ENCODE measurements at places on chromosomes 3 and 15. TPM values are rescaled to one million over a fixed set of nuclear protein-coding genes. Genes with fewer than 3 reads are reported as not detected.

DNA sequence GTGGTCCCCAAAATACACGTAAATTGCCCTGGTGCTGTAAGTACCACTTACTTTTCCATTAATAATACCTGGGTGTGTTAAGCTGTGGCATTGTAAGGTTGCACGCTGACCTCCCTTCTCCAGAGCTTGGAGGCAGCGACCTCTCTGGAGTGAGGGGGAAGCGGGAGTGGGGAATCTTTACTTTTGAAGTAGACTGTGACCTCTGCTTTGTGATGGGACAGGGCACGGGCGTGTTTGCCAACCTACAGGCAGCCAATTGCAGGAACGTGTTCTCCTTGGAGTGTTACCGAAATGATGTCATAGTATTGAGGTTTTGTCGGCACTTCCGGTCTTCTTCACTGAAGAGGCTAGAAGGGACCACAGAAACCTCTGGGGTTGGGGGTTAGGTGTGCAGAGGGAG lies 227.3 kb upstream of the C2CD4B start:
- no peak for DNase-seq

GRCh38 chr3:129559565-129560079 lies 16.6 kb downstream of the H1-8 start:
- DNase-seq: no peak

DNA sequence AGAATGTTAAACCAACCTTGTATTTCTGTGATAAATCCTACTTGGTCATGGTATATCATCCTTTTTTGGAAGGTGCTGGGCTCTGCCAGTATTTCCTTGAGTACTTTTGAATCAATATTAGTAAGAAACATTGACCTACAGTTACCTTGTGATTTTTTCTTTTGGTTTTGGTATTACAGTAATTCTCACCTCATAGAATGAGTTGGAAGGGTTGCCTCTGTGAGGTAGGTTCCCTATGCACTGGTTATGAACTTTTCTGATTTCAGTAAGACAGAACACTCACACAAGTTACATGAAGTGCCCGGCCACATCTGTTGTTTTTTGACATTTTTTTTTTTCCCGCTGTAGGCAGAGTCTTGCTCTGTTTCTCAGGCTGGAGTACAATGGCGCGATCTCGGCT lies 20.0 kb downstream of the PCCB start:
- DNase-seq: no peak

DNA sequence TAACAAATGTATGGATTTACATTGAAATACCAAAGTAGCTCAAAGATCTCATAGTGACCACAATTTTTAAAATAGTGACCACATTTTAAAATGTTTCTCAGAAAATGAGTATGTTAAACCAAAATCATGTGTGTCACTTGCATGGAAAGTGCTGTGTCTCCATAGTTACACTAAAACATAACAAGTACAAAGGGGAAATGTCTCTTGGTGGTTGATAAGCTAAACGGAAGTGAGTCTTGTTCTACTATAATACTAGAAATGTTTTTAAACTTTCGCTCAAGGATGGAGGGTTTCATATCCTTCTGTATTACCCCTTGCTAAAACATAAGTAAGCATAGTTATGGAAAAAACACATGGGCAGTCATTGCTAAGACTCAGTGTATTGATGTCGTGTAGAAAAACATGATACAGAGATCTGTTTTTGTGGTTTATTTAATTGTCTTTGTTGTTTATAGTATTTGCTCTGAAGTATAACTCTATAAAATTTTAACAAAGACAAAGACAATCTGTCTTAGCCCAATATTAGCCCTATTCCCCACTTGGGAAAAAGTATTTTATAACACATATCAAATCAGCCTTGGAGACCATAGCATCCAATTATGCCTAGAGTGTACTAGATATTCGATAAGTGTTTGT lies 27.0 kb upstream of the DENND4A start:
- no peak for DNase-seq

DNA sequence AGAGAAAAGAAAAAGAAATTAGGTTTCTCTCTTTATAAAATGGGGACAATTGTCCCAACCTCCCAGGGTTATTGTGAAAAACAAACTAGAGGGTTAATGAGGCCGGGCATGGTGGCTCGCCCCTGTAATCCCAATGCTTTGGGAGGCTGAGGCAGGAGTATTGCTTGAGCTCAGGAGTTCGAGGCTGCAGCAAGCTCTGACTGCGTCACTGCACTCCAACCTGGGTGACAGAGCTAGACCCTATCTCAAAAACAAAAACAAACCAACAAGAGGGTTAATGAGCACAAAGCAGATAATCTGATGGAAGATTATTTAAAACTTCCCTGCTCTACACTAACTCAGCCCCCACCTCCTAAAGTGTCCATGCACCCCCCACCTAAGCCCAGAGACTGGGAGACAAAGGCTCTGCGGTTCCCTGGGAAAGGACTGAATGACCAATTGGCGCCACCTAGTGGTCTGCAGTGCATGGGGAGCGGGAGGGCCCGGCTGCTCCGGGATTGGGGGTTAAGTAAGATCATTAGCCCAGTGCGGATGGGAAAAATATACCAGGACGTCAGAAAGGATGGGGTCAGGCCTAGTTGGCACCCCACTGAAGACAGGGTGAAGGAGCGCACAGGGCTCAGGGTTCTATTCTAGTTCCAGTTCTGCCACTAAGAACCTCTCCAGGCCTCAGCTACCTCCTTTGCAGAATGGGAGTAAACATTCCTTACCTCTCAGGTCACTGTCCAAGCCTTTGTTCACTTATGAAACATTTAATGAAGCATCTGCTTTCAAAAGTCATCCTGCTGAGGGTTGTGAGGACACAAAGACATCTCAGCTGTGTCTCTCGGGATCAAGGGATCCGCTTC lies 15.6 kb downstream of the PIF1 start:
- peak; percentile 88 for DNase-seq

DNA sequence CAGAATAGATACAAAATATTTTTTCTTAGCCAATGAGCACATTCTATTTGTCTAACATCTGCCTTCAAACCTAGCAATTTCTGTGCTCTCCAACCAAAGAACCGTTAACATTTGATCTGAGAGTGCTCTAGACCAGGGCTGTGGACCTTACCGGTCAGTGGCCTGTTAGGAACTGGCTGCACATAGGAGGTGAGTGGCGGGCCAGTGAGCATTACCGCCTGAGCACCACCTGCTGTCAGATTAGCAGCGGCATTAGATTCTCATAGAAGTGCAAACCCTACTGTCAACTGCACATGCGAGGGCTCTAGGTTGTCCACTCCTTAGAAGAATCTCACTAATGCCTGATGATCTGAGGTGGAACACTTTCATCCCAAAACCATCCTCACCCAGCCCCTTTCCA lies 131.7 kb downstream of the CADM2 start:
- DNase-seq: no peak

- no peak for DNase-seq
These were observed 753 bp downstream of the INAFM2 start for GRCh38 chr15:40323953-40324937.

GRCh38 chr3:185353823-185354614 lies 8.9 kb upstream of the MAP3K13 start:
- peak; percentile 32 for DNase-seq

DNA sequence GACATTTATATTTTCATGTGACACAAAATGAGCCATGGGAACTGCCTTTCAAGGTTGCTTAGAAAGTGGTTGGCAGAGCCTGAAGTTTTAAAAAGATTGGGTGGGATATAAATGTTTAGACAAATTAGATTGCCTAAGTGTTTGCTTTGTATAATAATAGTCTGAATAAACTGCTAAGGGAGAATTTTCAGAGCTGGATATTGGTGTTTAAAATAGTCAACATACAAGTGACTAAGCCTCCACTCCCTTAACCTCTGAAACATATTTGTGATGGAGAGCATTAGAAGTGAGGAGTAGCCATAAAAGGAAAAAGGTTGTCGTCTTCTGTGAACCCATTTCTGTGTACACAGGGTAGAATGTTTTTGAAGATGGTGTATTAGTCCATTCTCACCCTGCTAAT lies 201.6 kb downstream of the THSD4 start:
- DNase-seq: no peak

DNA sequence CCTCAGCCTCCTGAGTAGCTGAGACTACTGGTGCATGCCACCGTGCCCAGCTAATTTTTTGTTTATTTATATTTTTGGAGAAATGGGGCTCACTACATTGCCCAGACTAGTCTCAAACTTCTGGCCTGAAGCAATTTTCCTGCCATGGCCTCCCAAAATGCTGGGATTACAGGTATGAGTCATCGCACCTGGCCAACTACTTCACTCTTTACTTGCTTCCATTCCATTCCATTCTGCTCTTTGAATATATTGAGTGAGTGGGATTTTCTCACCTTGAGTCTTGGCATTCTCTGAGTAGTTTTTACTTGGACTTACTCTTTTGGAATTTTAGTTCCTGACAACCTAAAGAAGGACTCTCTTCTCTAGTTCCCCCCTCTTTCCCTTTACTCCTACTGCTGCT lies 93.8 kb upstream of the UNC13C start:
- no peak for DNase-seq

DNA sequence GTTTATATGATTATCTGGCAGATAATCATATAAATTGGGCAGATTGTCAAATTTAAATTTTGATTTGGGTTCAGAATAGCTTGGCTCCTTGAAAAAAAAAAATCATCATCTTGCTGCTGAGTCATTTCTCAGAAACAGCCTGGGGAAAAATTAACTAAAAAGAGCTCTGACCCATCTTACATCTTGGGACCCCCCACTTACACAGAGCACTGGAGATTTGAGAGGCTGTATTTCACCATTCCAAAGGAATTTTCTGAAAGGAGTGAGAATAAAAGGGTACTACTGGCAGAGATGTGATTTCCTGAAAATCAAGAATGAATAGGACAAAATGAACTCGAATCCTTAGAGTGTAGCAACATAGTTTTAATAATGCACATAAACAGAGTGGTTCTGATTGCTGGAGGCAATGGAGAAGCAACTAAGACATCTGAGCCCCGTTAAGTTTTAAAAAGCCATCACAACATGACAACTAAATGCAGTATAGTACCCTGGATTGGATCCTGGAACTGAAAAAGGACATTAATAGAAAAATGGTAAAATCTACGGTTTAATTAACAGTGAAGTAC lies 97.5 kb downstream of the RFTN1 start:
- DNase-seq: no peak

GRCh38 chr15:67945951-67946700 lies 106.3 kb upstream of the RNU6-1 start:
- peak; percentile 46 for DNase-seq

DNA sequence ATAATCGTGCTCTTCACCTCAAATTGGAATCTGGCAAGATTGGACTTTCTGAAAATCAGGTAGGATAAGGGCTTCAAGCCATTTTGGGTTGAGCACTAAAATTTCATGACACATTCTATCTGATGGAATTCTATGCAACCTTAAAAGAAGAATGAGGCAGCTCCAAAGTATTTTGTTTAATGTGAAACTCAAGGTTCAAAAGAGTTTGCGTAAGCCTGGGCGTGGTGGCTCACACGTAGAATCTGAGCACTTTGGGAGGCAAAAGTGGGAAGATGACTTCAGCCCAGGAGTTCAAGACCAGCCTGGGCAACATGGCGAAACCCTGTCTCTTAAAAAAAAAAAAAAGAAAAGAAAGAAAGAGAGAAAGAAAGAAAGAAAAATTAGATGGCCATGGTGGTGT lies 3.6 kb upstream of the PLA1A start:
- no peak for DNase-seq

DNA sequence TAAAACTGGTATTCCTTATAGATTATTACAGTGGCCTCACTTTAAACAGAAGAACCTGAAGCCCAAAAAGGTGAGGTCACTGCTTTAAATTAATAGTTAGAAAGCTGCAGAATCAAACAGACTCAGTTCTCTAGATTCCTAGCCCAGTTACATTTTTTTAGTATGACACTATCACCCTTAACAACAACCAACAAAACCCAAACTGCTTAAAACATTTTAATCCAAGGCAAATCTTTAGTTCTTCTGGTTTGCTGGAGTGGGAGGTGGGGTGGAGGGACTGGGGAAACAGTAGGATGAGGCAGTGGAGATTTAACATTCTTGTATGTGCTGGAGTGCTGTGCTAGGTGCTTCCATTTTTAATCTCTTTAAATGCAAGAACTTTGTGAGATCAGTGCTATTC lies 631.6 kb upstream of the KCNMB2 start:
- DNase-seq: no peak

- DNase-seq: no peak
These were observed 22.1 kb downstream of the SUSD5 start for GRCh38 chr3:33196538-33196937.

GRCh38 chr3:185713015-185713414 lies 111.8 kb downstream of the IGF2BP2 start:
- DNase-seq: no peak

DNA sequence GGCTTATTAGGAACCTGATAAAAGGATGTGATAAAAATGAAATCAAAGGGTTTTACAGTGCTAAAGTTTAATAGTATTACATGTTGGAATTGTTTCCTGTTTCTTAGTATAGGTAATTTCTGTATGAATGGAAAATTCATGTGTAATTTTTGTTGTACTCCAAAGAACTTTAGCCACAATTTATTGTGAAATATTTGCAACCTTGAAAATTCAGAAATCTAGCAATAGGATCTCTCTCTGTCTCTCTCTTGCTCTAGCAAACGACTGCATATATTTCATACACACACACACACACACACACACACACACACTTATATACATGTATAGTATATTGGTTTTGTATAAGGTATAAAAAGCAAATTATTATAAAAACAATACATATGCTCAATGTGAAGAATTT lies 59.6 kb downstream of the PIAS1 start:
- no peak for DNase-seq

DNA sequence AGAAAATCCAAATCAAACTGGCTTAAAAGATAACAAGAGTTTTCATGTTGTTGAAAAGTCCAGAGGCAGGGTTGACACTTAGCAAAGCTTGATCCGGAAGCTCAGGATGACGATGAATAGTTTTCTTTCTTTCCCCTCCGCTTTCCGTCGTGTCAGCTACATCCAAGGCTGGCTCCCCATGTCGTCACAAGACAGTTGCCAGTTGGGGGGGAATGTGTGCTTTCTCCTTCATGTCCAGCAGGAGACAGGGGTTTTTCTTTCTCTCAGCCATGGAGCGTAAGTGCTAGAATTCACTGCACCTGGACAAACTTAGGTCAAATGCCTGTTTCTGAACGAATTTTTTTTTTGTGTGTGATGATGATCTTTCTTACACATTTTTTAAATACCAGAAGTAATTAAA lies 273.8 kb upstream of the RGMA start:
- no peak for DNase-seq

- no peak for DNase-seq
These were observed 141.7 kb downstream of the TIGIT start for GRCh38 chr3:114435386-114436115.

Gene MOBP
- polyA plus RNA-seq: not detected

Gene CCDC33
- 0.08 TPM for polyA plus RNA-seq

Gene CHD2
- 23.1 TPM for polyA plus RNA-seq

All from heart left ventricle (tissue), 16 donors.